Activated naive CD8-positive, alpha-beta T cell treated with anti-CD3 and anti-CD28 coated beads, Interleukin-2, amount 50 U/mL, for 24 hours (primary cell): ENCODE measurements at places on chromosomes 7 and 10.

DNA sequence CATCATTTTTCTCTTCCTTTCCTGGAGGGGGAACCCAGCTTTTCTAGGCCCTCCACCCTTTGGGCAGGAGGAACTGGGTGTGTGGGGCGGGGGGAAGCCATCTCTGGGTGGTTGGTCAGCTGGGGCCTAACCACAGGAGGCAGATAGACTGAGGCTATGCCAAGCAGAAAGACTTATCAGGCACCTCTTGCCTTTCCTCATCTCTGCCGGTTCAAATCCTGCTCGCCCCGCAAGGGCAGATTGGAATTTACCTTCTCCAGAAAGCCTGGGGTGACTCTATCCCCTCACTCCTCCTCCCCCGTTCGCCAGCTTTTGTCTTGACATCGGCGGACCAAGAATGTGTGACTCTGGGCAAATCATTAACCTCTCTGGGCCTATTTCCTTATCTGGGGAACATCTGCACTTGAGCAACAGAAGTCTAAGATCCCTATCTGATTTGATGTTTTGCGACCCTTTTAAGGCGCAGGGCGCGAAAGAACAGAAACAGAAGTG lies 584 bp upstream of the GARS1 start:
- peak; percentile 56 for DNase-seq

DNA sequence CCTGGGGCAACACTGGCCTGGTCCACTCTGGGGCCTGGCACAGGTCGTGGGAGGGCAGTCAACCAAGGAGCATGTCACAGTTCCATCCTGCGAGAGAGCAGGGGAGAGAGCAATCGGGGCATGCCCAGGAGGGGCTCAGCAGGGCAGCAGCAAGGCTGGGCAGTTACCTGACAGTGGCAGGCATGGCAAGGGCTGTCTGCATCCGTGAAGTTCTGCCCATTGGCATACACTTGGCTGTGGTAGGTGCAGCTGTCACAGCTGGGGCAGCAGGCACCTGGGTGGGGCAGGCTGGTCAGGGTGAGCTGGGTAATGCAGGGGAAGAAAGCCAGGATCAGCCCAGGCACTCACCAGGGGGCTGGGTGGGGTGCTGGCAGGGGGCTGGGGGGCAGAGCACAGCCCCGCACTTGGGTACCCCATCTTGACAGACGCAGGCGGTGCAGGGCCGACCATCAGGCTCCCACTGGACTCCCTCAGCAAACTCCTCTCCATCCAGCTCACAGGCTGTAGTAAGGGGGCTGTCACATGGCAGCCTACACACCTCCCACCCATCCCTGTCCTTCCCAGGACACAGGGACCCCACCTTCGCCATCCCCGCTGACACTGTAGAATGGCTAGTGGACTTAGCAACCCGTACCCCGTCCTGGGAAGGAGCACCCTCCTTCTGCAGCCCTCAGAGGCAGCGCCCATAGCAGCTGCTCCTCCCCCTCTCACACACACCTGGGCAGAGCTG lies 17.8 kb downstream of the KCP start:
- DNase-seq, result no peak

DNA sequence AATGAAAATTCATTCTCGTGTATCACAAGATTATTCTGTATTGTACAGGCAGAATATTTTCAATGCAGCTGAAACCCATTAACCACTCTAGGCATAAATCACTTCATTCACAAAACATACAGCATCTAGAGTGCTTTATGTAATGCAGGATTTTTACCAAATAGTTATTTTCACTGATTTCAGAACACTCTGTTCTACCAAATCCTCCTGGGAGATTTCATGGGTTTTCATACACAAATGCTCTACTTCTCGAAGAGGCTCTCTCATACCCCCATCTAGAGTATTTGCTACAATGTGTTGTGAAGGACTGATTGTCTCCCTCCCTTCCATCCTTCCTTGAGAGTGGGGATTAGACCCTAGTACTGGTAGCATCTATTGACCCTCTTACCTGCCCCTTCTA lies 209.2 kb upstream of the LRRN3 start:
- no peak for DNase-seq

GRCh38 chr10:90999512-91000172 lies 78.8 kb upstream of the ANKRD1 start:
- DNase-seq, result no peak
